ENCODE measurements at places on chromosomes 12 and 14.

DNA sequence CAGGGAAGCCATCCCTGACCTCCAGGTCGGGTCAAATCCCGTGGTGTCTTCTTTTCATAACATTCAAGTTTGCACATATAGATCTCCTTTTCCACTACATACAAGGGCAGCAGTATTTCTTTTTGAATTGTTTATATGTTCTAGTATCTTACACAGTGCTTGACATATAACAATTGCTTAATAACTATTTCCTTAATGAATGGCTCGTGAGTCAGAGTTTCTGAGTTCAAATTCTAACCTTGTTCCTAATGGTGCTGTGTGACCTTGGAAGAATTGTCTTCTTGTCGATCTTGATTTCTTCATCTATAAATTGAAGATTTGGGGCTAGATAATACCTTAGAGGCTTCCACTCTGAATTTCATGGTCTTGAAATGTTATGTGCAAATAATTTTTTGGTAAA is 57.2 kb upstream of the PELI2 start:
- no peak for DNase-seq

DNA sequence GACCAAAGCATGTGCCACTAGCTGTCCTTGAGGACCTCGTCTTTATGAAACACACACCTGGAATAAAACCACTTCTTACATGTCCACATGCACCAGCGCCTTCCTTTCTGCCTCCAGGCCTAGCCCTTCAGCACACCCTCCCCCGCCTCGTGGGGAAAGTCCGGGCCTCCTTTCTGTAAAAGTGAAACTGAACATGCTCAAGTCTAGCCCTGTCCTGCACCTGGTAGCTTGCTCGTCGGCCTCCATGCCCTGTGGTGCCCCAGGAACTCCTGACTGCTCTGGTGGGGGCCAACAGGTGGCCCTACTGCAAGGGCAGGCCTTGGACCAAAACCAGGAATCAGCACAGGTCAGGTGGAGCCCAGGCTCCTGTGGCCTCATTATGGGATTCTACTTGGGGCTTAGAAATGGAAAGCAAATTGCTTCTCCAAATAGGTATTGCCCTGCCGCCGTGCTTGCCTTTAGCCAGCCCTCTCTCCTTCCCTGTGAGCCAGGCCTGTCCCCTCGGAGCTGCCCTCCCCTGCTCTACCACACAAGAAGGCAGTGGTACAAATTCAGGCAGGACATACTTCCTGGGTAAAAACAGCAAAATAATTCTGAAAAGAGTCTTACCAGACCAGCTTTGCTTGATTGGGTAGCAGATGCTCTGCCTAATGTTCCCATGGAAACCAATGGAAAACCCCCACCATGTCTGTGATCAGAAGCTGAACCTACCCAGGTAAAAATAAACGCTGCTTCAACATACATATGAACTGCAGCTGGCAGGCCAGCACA is 43.5 kb downstream of the ERH start:
- DNase-seq, result no peak

GRCh38 chr12:62191491-62192179 is 68.6 kb upstream of the USP15 start:
- no peak for DNase-seq

- DNase-seq, result no peak
Observed at GRCh38 chr14:20341646-20342045, 1.8 kb upstream of the PARP2 start.

GRCh38 chr14:57492859-57493258 is 798 bp downstream of the CCDC198 start:
- DNase-seq, result peak; percentile 28
